Activated T-cell treated with anti-CD3 and anti-CD28 coated beads, Interleukin-2, amount 50 U/mL, for 72 hours (primary cell): ENCODE measurements at places on chromosomes 1 and 21. TPM values are rescaled to one million over a fixed set of nuclear protein-coding genes. Genes with fewer than 3 reads are reported as not detected.

- H3K4me1 ChIP-seq, result no peaks in the 10 kb centered on the region
- DNase-seq, result no peak
- no peak overlapping the region for H3K4me3 ChIP-seq
- no peak overlapping the region for H3K27ac ChIP-seq
- no peaks in the 10 kb centered on the region for H3K27me3 ChIP-seq
These were observed 50.4 kb upstream of the PTGFR start for GRCh38 chr1:78440381-78440793.

DNA sequence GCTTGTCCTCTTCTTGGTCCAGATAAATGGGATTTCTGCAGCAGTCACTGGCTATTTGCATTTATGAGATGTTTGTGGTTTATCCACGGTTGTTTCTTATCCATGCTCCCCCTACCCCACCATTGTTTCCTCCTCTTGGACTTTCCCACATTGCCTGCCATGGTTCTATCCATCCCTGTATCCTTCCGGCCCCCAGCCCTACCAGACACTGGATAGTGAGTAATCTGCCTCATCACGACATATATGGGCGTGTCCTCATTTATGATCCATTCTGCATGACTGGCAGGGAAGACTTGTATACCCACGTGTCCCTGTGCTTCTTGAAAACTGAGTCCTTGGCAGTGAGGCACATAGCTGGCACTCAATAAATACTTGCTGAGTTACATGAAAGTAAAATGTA lies 40.1 kb downstream of the CACNA1S start:
- H3K36me3 ChIP-seq, result no peaks in the 10 kb centered on the region
- H3K4me1 ChIP-seq, result no peaks in the 10 kb centered on the region
- H3K4me3 ChIP-seq, result no peak overlapping the region
- H3K27ac ChIP-seq, result no peak overlapping the region
- no peak for DNase-seq

DNA sequence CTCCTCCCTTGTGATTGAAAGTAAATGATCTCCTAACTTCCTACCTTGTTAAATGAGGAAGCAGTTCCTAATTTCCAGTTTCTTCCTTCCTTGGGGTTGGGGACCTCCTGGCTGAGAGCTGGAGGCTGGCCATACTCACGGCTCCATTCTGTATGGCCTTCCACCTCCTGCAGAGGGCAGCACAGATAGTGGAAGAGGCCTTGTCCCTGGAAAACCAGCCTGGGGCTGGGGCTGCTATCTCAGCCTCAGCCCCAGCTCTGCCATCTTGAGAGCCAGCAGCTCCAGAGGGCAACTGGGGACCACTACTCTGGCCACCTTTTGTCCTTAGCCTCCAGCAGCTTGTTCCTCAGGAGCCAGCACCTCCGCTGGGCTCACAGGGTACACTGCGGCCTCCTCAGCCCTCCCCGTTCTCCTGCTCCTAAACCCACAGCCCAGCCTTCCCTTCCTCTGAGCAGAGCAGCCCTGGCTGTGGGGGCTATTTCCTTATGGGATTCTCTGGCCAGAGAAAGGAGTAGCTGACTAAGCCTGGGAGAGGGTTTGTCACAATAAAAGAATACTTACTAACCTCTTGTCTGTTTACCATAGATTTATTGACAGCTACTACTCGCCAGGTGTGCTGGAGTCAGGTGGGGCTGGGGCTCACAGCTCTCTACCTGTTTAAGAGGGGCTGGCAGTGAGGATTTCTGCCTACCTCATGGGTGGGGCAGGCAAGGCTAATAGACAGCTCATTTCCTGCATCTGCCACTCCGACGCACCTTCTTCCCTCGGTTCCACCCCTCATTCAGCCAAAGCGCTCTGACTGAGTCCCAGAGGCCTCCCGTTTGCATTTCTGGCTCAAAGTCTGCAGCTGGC lies 6.3 kb downstream of the TMEM234 start:
- H3K27ac ChIP-seq, result peak overlapping the region; percentile 25
- H3K27me3 ChIP-seq, result no peaks in the 10 kb centered on the region
- H3K4me3 ChIP-seq, result no peak overlapping the region
- no peaks in the 10 kb centered on the region for H3K36me3 ChIP-seq

- H3K4me1 ChIP-seq, result peaks cover 7% of the 10 kb centered on the region
- no peak overlapping the region for H3K27ac ChIP-seq
- H3K27me3 ChIP-seq, result no peaks in the 10 kb centered on the region
- peaks cover 2% of the 10 kb centered on the region for H3K36me3 ChIP-seq
These were observed 29.4 kb upstream of the DYRK1A start for GRCh38 chr21:37337179-37337578.

- H3K27me3 ChIP-seq, result no peaks in the 10 kb centered on the region
- H3K27ac ChIP-seq, result peak overlapping the region; percentile 11
- DNase-seq, result no peak
- peaks cover 15% of the 10 kb centered on the region for H3K36me3 ChIP-seq
These were observed 11.5 kb downstream of the RRAGC start for GRCh38 chr1:38848071-38848470.

DNA sequence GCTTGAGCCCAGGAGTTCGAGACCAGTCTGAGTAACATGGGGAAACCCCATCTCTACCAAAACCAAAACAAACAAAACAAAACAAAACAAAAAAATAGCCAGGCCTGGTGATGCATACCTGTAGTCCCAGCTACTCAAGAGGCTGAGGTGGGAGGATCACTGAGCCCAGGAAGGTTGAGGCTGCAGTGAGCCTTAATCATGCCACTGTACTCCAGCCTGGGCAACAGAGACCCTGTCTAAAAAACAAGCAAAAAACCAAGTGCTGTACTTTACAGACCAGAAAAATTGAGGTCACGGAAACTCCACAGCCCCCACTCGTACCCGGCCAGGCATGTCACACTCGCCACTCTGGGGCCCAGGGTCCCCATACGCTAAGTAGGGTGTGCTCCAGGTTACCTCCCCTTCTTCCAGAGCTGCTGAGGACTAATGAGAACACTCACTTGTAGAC lies 22.9 kb downstream of the ATP2B4 start:
- DNase-seq, result peak; percentile 63
- H3K4me3 ChIP-seq, result peak overlapping the region; percentile 83
- H3K4me1 ChIP-seq, result peaks cover 72% of the 10 kb centered on the region
- peak overlapping the region; percentile 93 for H3K27ac ChIP-seq
- H3K36me3 ChIP-seq, result no peaks in the 10 kb centered on the region

DNA sequence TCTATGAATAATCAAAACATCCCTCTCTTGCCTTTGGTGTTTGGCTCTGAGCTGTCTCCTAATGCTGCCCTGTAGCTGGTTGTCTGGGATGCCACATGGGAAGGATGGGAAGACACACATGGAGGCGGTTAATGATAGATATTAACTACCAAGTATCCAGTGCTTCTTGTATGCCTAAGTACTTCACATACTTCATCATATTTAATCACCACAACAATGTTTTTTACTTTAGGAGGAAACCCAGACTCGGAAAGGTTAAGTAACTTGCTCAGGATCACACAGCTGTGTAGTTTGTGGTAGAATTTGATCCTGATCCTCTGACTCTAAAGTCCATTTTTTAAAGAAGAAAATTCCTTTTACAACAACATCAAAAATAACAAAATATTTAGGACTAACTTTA lies 88.0 kb downstream of the HHAT start:
- H3K27me3 ChIP-seq, result no peaks in the 10 kb centered on the region
- H3K27ac ChIP-seq, result no peak overlapping the region
- no peak for DNase-seq
- H3K36me3 ChIP-seq, result no peaks in the 10 kb centered on the region
- H3K4me1 ChIP-seq, result peaks cover 6% of the 10 kb centered on the region

DNA sequence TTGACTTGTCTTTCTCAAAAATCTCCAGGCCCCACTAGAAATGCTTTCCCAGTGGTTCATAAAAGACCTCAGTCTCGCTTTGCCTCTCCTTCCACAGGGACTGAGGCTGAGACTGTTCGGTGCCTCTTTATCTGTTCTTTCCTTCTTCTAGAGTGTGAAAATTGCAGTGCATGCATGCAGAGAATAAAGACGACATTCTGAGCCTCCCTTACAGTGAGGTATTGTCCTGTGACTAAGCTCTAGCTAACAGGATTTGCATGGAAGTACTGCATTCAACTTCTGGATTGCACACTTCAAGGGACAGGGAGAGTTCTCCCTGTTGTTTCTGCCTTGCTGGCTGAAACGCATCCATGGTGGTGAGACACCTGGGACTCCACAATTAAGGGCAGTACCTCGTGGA lies 69.1 kb downstream of the COLGALT2 start:
- H3K27ac ChIP-seq, result no peak overlapping the region
- no peak overlapping the region for H3K4me3 ChIP-seq
- DNase-seq, result no peak
- peaks cover 16% of the 10 kb centered on the region for H3K27me3 ChIP-seq

DNA sequence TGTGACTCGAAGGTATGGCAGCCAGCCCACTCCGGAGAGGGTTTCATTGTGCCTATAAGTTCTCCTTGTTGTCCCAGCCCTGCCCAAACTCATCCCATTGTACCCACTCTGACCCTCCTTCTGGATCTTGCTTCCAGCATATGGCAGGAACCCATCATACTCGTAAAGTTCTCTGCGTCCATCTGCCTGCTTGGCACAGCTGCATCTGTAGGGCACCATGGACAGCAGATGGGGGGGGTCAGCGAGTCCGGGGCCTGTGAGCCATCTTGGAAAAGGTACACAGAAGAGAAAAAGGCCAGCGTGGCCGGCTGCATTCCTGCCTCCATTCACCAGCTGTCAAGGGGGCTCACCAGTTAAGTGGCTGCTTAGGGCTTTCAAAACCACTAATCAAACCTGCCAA lies 94.9 kb upstream of the IGSF21 start:
- H3K4me1 ChIP-seq, result no peaks in the 10 kb centered on the region
- H3K27me3 ChIP-seq, result peaks cover 15% of the 10 kb centered on the region
- no peak overlapping the region for H3K4me3 ChIP-seq
- DNase-seq, result no peak

- H3K27me3 ChIP-seq, result no peaks in the 10 kb centered on the region
- no peak for DNase-seq
- H3K4me1 ChIP-seq, result no peaks in the 10 kb centered on the region
- no peak overlapping the region for H3K4me3 ChIP-seq
- H3K36me3 ChIP-seq, result no peaks in the 10 kb centered on the region
These were observed 123.3 kb downstream of the NOS1AP start for GRCh38 chr1:162192763-162193162.

GRCh38 chr1:34671887-34672286 lies 83.0 kb upstream of the GJB5 start:
- no peaks in the 10 kb centered on the region for H3K36me3 ChIP-seq
- H3K27me3 ChIP-seq, result peaks cover 27% of the 10 kb centered on the region
- H3K4me3 ChIP-seq, result no peak overlapping the region

DNA sequence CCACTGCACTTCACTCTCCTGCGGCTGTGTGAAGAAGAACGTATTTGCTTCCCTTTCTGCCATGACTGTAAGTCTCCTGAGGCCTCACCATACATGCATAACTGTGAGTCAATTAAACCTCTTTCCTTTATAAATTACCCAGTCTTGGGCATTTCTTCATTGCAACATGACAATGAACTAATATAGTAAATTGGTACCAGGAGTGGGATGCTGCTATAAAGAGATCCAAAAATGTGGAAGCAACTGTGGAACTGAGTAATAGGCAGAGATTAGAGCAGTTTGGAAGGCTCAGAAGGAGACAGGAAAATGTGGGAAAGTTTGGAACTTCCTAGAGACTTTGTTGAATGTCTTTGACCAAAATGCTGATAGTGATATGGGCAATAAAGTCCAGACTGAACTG lies 1907.9 kb downstream of the MRPL39 start:
- peaks cover 3% of the 10 kb centered on the region for H3K36me3 ChIP-seq
- no peaks in the 10 kb centered on the region for H3K4me1 ChIP-seq
- no peaks in the 10 kb centered on the region for H3K27me3 ChIP-seq

DNA sequence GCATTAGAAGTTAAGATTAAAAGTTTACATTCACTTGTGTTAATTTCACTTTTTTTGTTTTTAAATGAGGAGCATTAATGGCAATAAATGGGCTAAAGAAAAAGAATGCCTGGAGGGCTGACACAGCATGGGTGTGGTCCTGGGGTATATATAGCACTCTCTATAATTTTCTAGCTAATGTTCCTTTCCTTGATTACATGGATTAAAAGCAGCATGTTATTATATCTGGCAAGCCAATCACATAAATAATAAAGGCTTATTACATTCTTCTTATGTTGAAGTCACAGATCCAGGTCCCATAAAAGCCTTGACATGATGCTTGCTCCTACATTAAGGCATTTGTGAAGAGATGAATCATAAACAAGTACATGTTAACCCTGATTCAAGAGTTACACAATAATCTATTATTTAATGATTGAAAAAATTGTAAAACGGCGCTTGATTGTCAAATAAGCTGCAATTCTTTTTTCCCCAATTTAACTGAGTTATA lies 91.4 kb downstream of the LYPLAL1 start:
- no peaks in the 10 kb centered on the region for H3K27me3 ChIP-seq
- H3K36me3 ChIP-seq, result no peaks in the 10 kb centered on the region
- no peaks in the 10 kb centered on the region for H3K4me1 ChIP-seq
- no peak for DNase-seq

- H3K27ac ChIP-seq, result no peak overlapping the region
- peak; percentile 16 for DNase-seq
- H3K4me1 ChIP-seq, result peaks cover 6% of the 10 kb centered on the region
- no peaks in the 10 kb centered on the region for H3K36me3 ChIP-seq
- peaks cover 27% of the 10 kb centered on the region for H3K27me3 ChIP-seq
- peak overlapping the region; percentile 8 for H3K4me3 ChIP-seq
These were observed 56.8 kb upstream of the GNG12 start for GRCh38 chr1:67889953-67890567.

DNA sequence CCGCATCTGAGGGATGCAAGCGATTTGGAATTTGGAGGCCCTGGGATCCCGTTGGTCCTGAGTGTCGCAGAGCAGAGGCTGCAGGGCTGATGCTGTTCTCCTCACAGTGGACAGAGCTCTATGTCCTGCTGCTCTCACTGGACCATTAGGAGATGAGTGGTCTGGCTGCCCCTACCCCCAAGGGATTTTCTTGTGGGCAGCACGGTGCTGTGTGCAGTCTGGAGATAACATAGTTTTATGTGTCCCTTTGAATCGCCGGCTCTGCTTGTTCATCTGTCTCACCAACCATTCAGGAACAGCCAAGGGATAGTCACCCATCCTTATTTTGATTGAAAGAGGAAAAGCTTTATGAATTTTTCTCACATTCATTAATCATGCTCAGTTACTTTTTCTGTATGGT lies 49.9 kb downstream of the CHRM3 start:
- no peaks in the 10 kb centered on the region for H3K36me3 ChIP-seq
- H3K4me1 ChIP-seq, result no peaks in the 10 kb centered on the region
- no peak overlapping the region for H3K27ac ChIP-seq
- H3K4me3 ChIP-seq, result no peak overlapping the region
- no peaks in the 10 kb centered on the region for H3K27me3 ChIP-seq

The CRYBG2 gene
- 2.3 TPM for total RNA-seq

The ZNF683 gene
- 0.25 TPM for total RNA-seq

The CD53 gene
- 170 TPM for total RNA-seq

The NDUFV3 gene
- total RNA-seq, result 21.7 TPM

The ARHGEF19 gene
- 9.9 TPM for total RNA-seq

The GSTM5 gene
- total RNA-seq, result 1.0 TPM

The METTL18 gene
- 12.1 TPM for total RNA-seq

The C4BPB gene
- total RNA-seq, result 2.6 TPM

The PAFAH2 gene
- total RNA-seq, result 10.1 TPM
